ENCODE measurements at places on chromosomes 6 and 20. TPM values are rescaled to one million over a fixed set of nuclear protein-coding genes. Genes with fewer than 3 reads are reported as not detected.
A peak's percentile ranks its signal among the peaks of the same experiment; 100 is the strongest.

DNA sequence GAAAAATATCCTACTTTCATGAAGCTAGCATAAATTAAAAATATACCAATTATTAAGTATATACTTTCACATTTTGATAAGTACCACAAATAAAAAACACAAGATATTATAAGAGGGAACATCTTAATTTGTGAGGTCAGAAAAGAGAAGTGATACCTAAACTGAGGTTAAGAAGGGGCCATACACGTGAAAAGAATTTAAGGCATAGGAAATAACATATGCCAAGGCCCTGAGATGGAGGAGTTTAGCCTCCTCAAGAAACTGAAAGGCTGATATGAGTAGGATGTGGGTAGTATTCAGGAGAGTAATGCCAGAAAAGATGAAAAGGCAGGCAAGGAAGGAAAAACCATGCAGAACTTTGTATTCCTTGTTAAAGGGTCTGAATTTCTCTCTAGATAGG, 116.6 kb upstream of the HTR1E start:
- DNase-seq = no peak

GRCh38 chr20:36644706-36645095, 1.3 kb downstream of the SLA2 start:
- DNase-seq = no peak

- no peak for DNase-seq
Measured at GRCh38 chr6:136532030-136532429, 18.2 kb downstream of the MAP7 start.

- no peak for DNase-seq
Measured at GRCh38 chr20:36624944-36625324, 19.4 kb downstream of the RAB5IF start.

GRCh38 chr20:16803965-16804792, 56.0 kb downstream of the OTOR start:
- peak; percentile 39 for DNase-seq

GRCh38 chr6:101578306-101578705, 184.8 kb downstream of the GRIK2 start:
- no peak for DNase-seq

DNA sequence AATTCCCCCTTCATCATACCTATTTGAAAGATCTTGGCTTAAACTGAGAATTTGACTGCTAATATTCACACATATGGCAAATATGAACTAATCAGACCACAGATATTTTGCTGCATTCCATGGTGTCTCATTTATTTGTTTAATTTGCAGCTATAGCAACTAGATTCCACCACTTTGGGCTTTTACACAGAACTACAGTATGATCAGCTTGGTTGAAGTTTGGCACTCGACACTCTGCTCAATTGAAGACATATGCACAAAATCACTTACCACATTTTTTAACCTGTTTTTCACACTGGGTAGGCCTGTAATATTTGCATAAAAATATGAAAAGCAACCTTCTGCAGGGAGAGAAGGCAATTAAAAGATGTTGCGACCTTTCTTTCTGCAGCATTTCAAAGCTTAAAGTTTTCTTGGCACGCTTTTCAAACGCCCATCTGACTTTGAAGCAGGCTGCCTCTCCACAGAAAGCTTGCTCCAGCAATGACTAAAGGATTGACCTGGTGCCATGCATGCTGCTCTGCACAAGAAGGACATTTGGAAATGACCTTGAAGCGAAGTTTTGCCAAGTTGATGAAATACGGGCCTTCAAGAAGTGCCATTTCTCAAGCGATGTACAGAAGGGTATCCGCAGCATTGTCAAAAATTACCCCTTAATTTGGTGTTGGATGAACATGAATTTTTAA, 126.7 kb downstream of the AIG1 start:
- DNase-seq = no peak

DNA sequence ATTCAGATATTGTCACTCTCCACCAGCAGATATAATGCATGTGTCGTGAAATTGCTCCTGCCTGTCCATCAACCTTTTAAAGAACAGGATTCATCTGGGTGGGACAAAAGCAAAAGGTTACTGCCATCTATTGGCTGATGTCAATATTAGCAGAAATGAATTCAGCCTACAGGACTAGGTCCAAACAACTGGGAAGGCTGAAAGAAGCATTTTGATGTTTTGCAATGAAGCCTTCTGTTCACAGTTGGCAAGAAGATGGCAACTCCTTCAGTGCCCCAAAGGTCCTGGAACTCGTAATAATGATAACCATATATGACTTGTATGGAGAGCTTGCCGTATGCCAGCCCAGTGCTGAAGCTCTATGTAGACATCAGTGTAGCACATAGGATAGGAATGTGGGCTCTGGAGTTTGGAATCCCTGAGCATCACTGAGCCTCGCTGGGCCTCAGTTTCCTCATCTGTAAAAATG, 7.5 kb downstream of the BCAS1 start:
- DNase-seq = no peak

GRCh38 chr6:47057830-47058540, 15.9 kb upstream of the ADGRF1 start:
- no peak for DNase-seq

DNA sequence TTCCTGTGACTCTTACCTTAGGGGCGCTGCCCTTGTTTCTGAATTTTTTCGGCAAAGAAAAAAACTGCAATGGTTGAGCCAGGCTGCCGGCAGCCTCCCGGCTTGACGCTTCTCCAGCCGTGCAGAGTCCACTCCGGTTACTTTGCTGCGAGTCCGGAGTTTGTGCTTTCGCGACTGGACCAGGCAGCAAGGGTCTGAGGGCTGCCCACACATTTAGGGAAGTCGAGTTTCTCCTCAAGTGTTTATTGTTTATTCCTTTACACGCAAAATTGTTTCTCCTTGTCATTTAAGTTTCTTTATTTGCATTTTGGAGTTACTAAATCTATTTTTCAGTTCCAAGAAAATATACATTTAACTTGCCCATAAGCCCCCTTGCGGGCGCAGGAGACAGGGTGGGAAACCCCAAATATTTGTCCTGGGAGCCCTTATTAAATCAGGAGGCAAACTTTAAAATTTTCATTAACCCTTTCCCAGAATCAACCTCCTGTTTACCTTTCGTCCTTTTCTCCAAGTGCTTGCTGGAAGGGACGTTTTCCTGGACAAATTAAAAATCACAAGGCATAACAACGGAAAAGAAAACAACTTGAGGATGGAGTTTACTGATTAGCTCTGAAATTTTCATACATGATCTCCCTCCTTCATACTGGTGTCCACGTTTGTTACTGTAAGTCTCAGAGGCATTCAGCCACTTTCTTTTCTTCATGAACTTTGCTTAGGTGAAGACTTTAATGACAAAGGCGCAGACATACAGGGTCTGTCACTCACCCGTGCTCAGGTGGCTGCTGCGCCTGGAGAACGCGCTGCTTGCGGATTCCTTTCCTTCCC, 1.7 kb upstream of the PDE10A start:
- DNase-seq = no peak

Gene EYA4
- total RNA-seq = not detected

Gene SH3BGRL2
- total RNA-seq = 95.4 TPM

Gene PAK5
- not detected for total RNA-seq

Gene AIF1
- total RNA-seq = 20.7 TPM

Gene CCDC170
- 0.77 TPM for total RNA-seq

Gene SMIM28
- total RNA-seq = not detected

Gene ULBP2
- 0.19 TPM for total RNA-seq
